ENCODE measurements at places on chromosomes 6 and 20. TPM values are rescaled to one million over a fixed set of nuclear protein-coding genes. Genes with fewer than 3 reads are reported as not detected.

DNA sequence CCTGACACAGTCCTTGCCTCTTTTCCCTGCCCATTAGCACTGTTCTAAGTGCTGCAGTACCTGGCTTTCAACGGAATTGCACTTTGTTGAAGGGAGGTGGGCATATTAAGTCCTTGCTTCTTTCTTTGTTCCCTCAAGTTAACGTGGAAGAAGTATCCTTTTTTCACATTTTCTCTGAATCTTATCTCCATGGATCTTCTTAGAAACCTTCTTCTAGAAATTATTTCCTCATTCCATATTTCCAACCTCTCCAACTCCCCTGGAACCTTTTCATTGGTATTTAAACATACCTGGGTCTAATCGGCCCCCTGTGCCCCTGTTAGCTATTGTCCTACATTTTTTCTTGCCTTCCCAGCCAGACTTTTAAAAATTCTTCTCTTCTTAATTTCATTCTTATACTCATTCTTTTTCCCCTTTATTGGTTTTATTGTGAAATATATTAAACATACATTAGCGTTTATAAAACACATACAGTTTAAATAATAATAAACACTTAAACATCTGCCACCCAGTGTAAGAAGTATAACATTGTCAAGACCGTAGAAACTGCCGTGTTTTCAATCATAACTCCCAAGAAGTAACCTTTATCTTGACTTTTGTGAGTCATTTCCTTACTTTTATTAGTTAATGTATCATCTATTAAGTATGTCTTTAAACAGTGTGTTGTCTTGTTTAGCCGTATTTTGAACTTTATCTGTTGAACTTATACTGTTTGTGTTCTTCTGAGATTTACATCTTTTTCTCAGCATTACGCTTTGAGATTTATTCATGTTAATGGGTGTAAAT is 118.2 kb downstream of the CDKAL1 start:
- H3K36me3 ChIP-seq, result no peaks in the 10 kb centered on the region
- no peak overlapping the region for H3K27ac ChIP-seq
- H3K27me3 ChIP-seq, result no peaks in the 10 kb centered on the region
- no peak for DNase-seq
- H3K4me3 ChIP-seq, result no peak overlapping the region

DNA sequence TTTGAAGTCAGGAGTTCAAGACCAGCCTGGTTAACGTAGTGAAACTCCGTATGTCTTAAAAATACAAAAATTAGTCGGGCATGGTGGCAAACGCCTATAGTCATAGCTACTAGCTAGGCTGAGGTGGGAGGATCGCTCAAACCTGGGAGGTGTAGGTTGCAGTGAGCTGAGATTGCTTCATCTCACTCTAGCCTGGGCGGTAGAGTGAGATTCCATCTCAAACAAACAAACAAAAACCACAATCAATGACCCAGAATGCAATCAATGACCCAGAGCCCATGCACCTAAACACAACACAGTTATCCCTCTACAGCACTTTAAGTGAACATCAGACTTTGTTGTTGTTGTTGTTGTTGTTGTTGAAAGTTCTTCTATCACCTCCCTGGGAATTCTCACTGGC is 77.9 kb downstream of the MYB start:
- no peak overlapping the region for H3K27ac ChIP-seq
- no peaks in the 10 kb centered on the region for H3K4me1 ChIP-seq
- H3K27me3 ChIP-seq, result no peaks in the 10 kb centered on the region
- DNase-seq, result no peak
- H3K36me3 ChIP-seq, result no peaks in the 10 kb centered on the region

GRCh38 chr6:53290537-53291510 is 57.9 kb downstream of the ELOVL5 start:
- no peaks in the 10 kb centered on the region for H3K36me3 ChIP-seq
- no peaks in the 10 kb centered on the region for H3K4me1 ChIP-seq
- H3K27ac ChIP-seq, result no peak overlapping the region
- no peaks in the 10 kb centered on the region for H3K27me3 ChIP-seq

SLC17A2 gene
- not detected for total RNA-seq

- peaks cover 4% of the 10 kb centered on the region for H3K4me1 ChIP-seq
- DNase-seq, result no peak
- no peak overlapping the region for H3K4me3 ChIP-seq
- no peak overlapping the region for H3K27ac ChIP-seq
- no peaks in the 10 kb centered on the region for H3K36me3 ChIP-seq
Observed at GRCh38 chr20:62601172-62601571, 41.1 kb upstream of the SLCO4A1 start.

LZTS3 gene
- total RNA-seq, result 4.3 TPM

DNA sequence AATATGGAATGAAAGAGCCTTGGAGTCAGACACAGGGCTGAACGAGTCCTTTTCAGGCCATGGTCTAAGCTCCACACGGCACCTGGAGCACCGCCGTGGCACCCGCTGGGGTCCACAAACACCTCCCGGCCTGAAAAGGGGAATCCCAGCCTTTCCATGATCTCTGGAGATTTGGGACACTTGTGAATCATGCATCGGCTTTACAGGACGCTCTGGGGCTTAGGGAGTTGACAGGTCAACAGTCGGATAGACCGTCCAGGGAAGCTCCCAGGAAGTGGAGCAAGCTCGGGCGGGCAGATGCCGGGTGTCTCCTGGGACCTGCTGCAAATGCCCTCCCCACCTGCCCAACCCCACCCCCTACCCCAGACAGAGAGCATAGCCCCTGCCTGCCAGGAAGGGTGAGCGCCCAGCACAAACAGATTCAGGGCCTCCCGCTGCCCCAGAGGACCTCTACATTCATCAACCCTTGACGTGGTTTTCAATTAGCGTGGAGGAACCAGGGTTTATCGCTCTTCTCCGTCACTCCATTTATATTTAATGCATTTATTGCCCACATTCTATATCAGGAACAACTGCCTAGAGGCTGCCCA is 53.6 kb downstream of the YTHDF1 start:
- no peak overlapping the region for H3K27ac ChIP-seq
- no peaks in the 10 kb centered on the region for H3K4me1 ChIP-seq
- no peak overlapping the region for H3K4me3 ChIP-seq
- no peaks in the 10 kb centered on the region for H3K36me3 ChIP-seq

- H3K36me3 ChIP-seq, result no peaks in the 10 kb centered on the region
- H3K4me3 ChIP-seq, result no peak overlapping the region
- no peak for DNase-seq
- no peak overlapping the region for H3K27ac ChIP-seq
- H3K27me3 ChIP-seq, result no peaks in the 10 kb centered on the region
Observed at GRCh38 chr6:44594481-44594880, 207.0 kb downstream of the CDC5L start.

DNA sequence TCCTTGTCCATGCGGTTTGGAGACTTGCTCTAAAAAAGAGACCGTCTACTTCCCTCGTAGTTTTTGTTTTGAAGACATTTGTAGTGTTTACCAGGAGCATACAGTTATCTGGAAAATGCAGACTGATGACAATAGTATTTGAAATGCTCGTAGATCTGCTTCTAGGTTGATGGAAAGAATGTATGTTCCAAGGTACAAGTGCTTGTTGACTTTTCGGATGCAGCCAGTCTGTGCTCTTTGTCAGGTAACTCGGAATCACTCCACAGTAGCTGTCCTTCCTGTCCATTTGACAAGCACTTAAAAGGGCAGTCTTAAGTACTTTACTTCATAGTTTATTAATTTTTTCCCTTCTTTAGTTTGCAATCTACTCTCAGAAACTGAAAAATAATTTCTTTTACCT is 194.8 kb downstream of the ESR1 start:
- no peaks in the 10 kb centered on the region for H3K27me3 ChIP-seq
- H3K36me3 ChIP-seq, result no peaks in the 10 kb centered on the region
- DNase-seq, result no peak
- no peaks in the 10 kb centered on the region for H3K4me1 ChIP-seq

TDRD6 gene
- not detected for total RNA-seq

DNA sequence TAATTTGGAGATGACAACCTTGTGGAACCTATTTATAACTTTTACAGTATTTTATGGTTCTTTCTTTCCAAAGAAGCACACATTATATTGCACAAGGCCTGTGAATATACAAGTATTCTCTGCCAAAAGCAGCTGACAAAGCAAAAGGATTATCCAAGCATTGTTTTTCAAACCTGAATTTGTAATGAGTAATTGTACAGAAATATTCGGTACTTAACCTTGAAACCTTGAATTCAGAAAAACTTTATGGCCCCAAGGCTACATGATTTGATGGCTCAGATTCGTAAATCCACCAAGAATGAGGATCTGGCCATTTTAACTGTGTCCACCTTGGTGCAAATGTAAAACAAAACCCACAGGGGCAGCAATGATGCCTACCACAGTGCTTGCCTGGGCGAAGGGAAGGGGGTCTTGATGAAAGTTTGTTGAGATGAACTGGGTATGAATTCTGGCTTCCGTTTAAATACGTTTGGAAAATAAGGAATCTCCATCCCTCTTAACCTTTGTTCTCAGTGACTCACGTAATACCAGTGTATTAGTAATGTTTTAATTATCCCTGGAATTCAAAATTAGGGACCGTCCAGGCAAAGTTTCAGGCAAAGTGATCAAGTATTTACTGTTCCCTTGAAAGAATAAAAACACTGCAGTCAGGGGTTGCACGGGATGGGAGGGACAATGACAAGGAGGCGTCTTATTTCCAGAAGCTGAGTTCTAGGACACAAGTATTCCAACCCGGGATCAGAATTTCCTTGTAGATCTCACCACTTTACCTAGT is 2.7 kb upstream of the RBM24 start:
- H3K4me3 ChIP-seq, result no peak overlapping the region
- no peaks in the 10 kb centered on the region for H3K36me3 ChIP-seq
- H3K27ac ChIP-seq, result no peak overlapping the region
- H3K27me3 ChIP-seq, result peaks cover 2% of the 10 kb centered on the region
- DNase-seq, result no peak

GRCh38 chr20:768426-768978 is at the start of gene SLC52A3:
Gene SLC52A3 (minus strand): TSS chr20:768500. CDS start chr20:765774, 2,726 bp downstream.
- H3K36me3 ChIP-seq, result no peaks in the 10 kb centered on the region
- H3K4me3 ChIP-seq, result no peak within 1 kb of the TSS
- DNase-seq, result peak; percentile 81

DNA sequence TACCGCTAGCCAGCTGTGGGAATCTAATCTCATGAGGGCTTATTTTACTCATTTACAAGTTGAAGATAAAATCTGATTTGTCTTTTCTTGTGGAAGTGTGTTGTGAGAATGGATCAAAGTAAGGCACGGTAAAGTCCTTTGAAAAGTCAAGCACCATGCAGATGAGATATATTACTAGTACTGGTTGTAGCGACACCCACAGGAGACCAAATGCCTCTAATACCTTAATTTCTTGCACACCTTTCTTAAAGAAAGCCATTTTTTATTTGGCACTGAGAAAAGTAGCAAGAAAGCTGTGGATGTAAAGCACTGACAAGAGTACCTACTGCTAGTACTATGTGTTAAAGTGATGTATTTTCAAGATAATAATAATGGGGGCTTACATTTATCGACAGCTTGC is 191.0 kb upstream of the MMS22L start:
- H3K36me3 ChIP-seq, result no peaks in the 10 kb centered on the region
- H3K4me1 ChIP-seq, result no peaks in the 10 kb centered on the region
- H3K27ac ChIP-seq, result no peak overlapping the region
- H3K4me3 ChIP-seq, result no peak overlapping the region
- no peaks in the 10 kb centered on the region for H3K27me3 ChIP-seq
- DNase-seq, result no peak

GRCh38 chr6:53437557-53438202 is 88.9 kb upstream of the ELOVL5 start:
- H3K27me3 ChIP-seq, result no peaks in the 10 kb centered on the region
- no peak overlapping the region for H3K4me3 ChIP-seq
- peak overlapping the region; percentile 30 for H3K27ac ChIP-seq
- no peaks in the 10 kb centered on the region for H3K36me3 ChIP-seq
- peak; percentile 43 for DNase-seq

DNA sequence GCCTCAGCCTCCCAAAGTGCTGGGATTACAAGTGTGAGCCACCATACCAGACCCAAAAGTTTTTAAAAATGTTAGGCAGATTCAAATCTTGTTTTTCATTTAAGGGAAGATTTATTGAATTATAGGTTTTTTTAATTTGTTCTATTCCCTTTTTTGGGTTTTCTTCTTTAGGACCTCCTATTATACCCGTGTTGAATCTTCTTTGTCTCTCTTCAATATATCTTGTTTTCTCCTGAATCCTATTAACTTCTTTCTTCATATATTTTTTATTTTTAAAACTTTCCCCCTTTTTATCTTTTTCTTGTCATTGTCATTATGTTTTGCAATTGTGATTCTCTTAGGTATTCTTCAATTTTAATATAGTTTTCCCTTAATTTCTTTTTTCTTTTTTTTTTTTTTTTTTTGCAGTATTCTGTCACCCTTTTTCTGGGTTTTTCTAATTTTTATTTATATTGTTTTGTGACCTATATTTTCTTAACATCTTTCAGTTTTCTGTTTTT is 45.9 kb upstream of the NOP56 start:
- H3K4me3 ChIP-seq, result no peak overlapping the region
- H3K27ac ChIP-seq, result no peak overlapping the region
- no peaks in the 10 kb centered on the region for H3K36me3 ChIP-seq
- H3K4me1 ChIP-seq, result no peaks in the 10 kb centered on the region
- DNase-seq, result no peak

- no peaks in the 10 kb centered on the region for H3K36me3 ChIP-seq
- no peaks in the 10 kb centered on the region for H3K27me3 ChIP-seq
Observed at GRCh38 chr6:11219400-11219834, 13.1 kb downstream of the NEDD9 start.

SCUBE3 gene
- total RNA-seq, result 1.5 TPM

C20orf96 gene
- 10.3 TPM for total RNA-seq

GJA10 gene
- total RNA-seq, result not detected

GRCh38 chr6:70956191-70956450 is 739 bp downstream of the B3GAT2 start:
- no peak for DNase-seq
- H3K36me3 ChIP-seq, result no peaks in the 10 kb centered on the region
- peak overlapping the region; percentile 50 for H3K4me3 ChIP-seq
- no peak overlapping the region for H3K27ac ChIP-seq
- no peaks in the 10 kb centered on the region for H3K27me3 ChIP-seq

DNA sequence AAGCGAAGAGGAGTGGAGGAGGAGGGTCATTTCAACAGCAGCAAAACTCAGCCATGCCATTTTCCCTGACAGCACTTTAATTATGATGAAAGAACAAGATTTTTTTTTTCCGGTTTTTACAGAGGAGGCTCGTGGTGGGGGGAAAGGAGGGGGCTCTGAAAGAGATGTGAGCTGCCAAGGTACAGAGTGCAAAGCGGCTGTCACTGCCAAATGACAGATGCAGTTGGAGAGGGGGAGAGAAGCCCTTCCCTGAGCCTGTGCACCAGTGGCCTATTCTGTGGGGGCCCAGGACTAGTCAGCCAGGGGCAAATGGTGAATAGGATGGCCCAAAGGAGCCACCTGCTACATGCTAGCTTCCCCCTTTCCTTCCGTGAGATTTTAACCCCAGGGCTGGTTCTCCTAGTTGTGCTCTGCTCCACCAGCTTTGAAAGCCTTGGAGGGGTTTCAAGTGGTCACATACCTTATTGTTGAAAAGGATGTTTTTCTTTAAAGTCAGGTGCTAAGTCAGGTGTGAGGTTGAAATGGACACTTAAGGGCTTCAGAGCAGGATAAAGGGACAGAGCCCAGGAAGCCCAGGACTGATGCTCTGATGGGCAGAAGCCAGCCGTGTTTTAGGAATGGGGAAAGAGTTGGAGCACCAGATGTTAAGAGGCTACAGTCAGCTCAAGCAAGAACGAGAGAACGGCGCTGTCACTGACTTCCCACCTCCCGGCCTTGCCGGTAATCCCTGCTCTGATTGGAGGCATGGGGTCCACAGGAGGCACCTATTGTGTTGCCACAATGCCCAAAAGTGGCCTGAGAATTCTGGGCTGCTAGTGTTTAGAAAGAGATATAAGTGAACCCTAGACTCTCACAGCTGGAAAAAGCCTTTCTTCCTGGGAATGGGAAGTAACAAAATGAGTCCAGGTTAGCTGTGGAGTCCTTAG is 24.8 kb downstream of the GNAS start:
- H3K27me3 ChIP-seq, result peaks cover 3% of the 10 kb centered on the region
- no peak overlapping the region for H3K4me3 ChIP-seq
- no peak for DNase-seq
- no peak overlapping the region for H3K27ac ChIP-seq
- no peaks in the 10 kb centered on the region for H3K36me3 ChIP-seq

Data from Caco-2 (cell line).